ENCODE measurements at places on chromosomes 1 and 21. TPM values are rescaled to one million over a fixed set of nuclear protein-coding genes. Genes with fewer than 3 reads are reported as not detected.
A peak's percentile ranks its signal among the peaks of the same experiment; 100 is the strongest.

DNA sequence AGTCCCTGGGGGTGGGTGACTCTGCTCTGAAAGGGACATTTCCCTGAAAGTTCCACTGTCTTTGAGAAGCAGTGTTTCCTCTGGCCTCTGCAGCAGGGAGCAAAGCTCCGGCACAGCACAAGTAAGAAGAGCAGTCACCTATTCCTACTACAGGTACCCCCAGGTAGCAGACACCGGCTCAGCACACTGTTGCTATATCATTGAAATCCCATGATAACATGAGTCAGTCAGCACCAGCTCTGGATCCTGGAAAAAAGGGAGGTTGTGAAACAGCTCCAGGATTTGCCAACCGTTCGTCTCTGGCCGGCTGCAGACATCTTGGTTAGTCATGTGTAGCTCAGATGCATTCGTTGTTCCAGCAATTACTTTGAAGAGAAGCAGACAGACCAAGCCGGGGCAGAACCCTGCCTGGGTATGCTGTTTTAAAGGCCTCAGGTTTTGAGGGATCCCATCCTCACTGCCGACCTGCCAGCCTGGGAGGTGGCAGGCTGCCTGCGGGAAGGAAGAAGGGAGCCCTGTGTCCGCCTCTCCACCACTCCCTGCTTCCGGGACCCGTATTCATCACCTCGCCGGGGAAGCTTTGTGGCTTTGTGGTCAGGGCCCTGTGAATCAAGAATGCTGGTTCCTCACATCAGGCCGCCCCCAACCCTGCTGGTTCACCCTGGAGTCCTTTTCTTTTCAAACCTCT lies 139.2 kb downstream of the CLIC6 start:
- DNase-seq: no peak

GRCh38 chr1:214303141-214303930 lies 22.4 kb downstream of the SMYD2 start:
- no peak for DNase-seq

GRCh38 chr1:176701151-176701866 lies 238.3 kb downstream of the PAPPA2 start:
- no peak for DNase-seq

DNA sequence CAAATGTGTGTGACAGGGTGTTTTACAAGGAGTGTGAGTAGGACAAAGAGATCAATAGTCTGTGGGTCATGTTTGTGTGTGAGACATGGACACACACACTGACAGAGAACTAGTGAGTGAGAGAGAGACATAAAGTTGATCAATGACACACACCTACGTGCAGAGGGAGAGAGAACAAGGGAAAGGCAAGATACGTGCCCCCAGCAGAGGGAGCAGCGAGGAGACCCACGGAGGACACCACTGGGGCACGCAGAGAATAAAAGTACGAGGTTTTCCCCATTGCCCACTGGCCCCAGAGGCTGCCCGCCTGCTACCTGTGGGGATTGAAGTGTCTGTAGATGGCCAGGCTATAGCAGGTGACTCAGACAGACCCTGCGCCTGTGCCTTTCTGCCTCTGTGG lies 130.2 kb upstream of the CSF3R start:
- DNase-seq: peak; percentile 19

DNA sequence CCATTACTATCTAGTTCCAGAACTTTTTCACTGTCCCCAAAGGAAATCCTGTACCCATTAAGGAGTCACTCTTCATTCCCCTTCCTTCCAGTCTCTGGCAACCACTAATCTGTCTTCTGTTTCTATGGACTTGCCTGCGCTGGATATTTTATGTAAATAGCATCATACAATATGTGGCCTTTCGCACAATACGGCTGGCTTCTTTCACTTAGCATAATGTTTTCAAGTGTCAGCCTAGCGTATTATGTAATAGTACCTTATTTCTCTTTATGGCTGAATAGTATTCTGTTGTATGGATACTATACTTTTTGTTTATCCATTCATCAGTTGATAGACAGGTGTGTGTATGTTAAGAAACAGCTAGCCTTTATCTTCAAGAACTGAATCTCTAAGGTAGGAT lies 14.3 kb downstream of the ATF3 start:
- DNase-seq: no peak

DNA sequence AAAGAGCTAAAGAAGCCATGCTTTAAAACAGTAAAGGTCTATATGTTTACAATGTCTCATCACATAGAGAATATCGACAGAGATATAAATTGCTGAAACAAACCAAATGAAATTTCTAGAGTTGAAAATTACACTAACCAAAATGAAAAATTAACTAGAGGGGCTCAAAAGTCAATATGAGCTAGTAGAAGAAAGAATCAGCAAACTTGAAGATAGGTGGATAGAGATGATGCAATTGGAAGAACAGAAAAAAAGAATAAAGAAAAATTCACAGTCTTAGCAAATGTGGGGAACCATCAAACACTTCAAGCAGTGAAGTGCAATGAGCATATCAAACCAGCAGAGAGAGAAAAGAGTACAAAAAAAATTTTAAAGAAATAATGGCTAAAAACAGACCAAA lies 24.1 kb upstream of the DSCAM start:
- no peak for DNase-seq

Gene ZNF669
- 10.6 TPM for total RNA-seq

Measured in testis (tissue), 5 donors.